ENCODE measurements at places on chromosomes 3 and 15. TPM values are rescaled to one million over a fixed set of nuclear protein-coding genes. Genes with fewer than 3 reads are reported as not detected.

RNF13 gene
- 70.1 TPM for total RNA-seq

EAF2 gene
- 1.9 TPM for total RNA-seq

GRIP2 gene
- 0.46 TPM for total RNA-seq

GDPGP1 gene
- 6.3 TPM for total RNA-seq

FILIP1L gene
- 23.8 TPM for total RNA-seq
